Kidney (tissue), 22 donors: ENCODE measurements at places on chromosomes 12 and 14. TPM values are rescaled to one million over a fixed set of nuclear protein-coding genes. Genes with fewer than 3 reads are reported as not detected.

The GPR162 gene
- 9.8 TPM for polyA plus RNA-seq

The IAPP gene
- not detected for polyA plus RNA-seq

The GUCY2C gene
- polyA plus RNA-seq = not detected

The STON2 gene
- polyA plus RNA-seq = 14.8 TPM

The SETD1B gene
- 3.5 TPM for polyA plus RNA-seq

The RNASE7 gene
- not detected for polyA plus RNA-seq

The ALG10B gene
- 1.7 TPM for polyA plus RNA-seq

The DACT1 gene
- polyA plus RNA-seq = 2.1 TPM

GRCh38 chr12:66321435-66321834, 19.1 kb downstream of the HELB start:
- DNase-seq = no peak

DNA sequence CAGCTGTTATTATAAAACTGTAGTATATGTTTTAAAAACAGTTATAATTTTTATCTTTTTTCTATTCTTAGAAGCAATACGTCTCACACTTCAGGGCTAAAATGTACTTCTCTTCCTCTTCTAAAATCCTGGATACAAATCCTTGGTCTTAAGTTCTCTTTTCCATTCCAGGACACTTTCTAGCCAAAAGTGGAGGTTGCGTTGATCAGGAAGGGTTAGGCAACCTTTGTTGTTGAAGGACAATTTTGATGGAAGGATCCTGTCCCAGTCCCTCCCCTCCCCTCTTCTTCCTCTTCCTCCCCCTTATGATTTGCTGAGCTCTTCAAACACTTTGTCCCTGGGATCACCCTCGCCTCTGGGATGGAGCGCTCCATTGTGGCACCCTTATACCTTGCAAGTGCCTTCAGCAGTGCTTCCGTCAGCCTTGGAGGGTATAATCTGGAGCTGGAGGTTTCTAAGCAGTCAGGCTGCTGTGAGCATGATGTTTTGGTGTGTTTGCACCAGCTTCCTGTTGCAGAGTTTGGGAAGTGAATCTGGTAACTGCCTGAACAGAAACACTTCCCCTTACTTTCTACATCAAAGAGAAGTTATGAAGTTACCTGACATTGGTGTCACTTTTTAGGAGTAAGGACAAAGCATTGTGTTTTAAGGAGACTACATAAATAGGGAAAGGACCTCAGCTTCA, 87.4 kb upstream of the SLC38A2 start:
- DNase-seq = no peak

GRCh38 chr14:103281496-103282231, 52.4 kb upstream of the EIF5 start:
- DNase-seq = peak; percentile 87

DNA sequence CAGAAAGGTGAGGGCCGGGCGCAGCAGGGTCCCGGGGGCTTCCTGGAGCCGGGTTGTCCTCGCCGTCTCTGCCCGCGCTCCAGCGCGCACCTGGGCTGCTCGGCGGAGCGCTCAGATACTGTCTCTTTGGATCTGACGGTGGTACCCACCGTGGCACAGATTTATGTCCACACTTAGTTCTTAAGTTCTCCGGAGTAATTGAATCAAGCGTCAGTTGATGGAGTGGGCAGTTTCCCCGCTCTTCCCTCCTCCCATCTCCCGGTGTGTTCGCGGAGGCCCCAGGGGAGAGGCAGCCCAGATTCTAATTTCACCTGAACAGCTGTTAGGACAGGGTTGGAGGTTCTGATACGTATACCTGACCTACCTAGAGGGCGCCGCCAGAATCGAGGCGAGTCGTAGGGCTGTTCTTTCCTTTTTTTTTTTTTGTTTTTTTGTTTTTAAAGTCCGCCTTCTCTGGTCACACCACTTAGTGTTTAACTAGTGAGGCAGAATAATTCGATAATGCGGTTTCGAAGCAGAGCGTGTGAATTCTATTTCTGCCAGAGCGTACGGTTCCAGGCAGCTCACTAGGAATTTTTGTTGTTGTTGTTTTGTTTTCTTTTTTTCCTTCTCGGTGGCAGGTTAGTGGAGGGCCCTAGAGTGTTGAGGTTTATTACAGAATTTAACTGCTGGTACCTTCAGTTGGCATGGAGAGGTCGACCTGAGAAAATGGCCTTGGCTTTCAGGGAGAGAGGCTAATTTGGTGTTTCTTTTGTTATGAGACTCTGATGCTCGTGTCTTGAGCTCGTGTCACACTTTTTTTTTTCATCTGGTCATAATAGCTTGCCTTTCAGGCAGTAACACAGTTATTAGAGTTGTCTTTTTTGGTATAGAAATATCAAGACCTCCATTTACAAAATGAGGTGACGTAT, 22.3 kb upstream of the GNS start:
- peak; percentile 59 for DNase-seq

- DNase-seq = no peak
Measured at GRCh38 chr12:75704208-75704607, 192.8 kb upstream of the KRR1 start.

DNA sequence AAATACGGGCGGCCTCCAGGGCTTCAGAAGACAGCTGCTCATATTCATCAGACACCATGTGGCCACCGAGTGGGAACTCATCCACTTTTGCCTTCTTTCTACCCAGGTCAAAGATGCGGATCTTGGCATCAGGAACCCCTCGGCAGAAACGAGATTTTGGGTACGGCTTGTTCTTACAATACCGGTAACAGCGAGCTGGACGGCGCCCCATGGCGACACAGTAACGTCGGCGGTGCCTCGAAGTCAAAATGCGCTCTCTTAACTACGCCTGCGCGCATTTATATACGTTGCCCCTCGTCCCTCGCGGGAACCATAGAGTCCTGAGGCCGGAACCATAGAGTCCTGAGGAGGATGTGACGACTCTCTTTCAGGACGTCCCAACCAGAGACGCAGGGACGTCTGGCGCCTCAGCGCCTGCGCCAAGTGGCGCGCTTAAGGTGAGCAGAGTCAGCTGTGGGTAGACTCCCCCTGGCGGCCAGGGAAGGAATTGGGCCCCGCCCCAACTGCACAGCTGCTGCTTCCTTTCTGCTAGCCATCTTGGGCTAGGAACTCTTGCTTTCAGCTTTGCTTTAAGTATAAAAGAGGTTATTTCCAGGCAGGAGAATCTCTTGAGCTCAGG, at the start of gene RPL10L:
RPL10L (minus strand) TSS at position 256 of the 619 bp plus-strand sequence; CDS start at position 211, 45 bp downstream.
- no peak for DNase-seq

DNA sequence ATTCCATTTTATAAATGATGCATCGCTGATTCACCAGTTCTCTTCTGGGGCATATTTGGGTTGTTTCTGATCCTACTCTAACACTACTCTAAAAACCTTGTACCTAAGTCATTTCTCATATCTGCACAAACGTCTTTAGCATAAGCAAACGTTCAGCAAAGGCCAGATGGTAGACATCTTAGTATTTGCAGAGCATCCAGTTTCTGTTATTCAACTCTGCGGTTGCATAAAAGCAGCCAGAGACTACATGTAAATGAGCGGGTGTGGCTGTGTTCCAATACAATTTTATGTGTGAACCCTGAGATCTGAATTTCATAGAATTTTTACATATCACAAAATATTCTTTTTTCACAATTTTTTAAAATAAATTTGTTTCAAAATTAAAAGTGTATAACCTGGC, 22.8 kb upstream of the MMP17 start:
- no peak for DNase-seq

- DNase-seq = no peak
Measured at GRCh38 chr12:55815473-55815872, 2.1 kb downstream of the SARNP start.

- no peak for DNase-seq
Measured at GRCh38 chr14:77832297-77832696, 32.4 kb downstream of the ADCK1 start.

GRCh38 chr14:56895154-56895553, 84.9 kb upstream of the OTX2 start:
- no peak for DNase-seq

GRCh38 chr12:131754184-131754583, 43.3 kb downstream of the SFSWAP start:
- DNase-seq = no peak

DNA sequence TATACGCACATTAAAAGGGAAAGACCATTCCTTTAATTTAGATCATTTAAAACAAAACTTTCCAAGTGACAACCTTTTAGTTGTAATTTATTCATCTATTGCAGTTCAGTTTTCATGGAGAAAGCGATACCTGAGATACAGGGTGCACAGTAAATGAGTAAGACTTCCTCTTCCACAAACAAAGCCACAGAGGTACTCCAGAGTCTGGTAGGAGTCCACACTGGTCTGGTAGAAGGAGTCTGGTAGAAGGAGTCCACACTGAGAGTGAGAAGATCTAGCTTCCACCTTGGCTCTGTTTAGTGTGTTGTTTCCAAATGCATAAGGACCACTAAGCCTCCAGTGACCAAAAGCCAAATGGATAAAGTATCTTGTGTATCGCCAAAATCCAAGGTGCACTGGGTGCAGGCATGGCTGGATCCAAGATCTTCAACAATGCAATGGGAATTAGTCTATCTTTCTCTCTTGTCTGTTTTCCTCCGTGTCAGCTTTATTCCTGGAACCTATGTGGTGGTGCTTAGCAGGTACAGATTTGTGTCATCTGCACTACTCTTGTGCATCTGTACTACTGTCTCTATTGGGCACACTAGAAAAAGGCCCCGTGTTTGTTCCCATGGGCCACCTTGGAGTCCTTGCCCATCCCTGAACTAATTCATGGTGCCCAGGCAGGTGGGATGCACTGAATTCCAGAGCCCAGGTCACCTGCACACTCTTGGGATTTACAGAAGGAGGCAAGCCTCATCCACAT, 331.1 kb downstream of the BCL11B start:
- DNase-seq = no peak

DNA sequence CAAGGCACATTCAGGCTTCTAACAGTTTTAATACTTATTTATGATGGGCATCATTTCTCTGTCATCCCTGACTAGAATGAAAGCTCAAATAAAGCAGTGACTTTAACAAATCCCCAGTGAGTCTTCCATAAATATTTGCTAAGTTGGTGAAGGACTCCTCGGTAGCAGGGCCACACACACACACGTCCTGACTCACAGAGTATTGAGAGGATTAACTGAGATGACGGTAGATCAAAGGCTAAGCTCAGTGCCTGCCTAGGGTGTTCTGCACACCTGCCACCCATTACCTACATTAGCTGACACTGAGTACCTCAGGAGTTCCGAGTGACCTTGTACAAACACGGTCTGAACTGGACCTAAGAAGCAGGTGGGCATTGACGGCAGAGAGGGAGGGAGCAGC, 197.3 kb upstream of the SFSWAP start:
- no peak for DNase-seq

DNA sequence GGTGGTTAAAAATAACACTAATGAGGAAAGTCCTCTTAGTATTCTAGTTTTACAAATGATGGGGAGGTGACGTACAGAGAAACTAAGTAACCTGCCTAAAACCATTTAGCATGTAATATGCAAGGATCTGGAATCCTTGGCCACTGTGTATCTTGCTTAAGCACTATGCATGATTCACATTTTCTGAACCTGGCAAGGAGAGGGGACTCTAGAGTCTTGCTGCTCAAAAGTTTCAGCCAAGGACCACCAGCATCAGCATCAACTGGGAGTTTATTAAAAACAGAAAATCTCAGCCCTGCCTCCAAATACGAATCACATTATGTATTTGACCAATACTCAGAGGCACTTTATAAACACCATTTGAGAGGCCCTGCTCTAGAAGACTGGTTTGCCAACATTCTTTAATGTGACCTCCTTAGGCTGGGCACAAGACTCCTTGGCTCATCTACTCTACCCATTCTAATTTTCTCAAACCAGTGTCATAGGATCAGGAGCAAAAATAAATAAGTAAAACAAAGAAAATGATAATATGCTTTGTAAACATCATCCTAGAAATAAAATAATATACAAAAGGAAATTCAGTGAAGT, 52.9 kb downstream of the ABCC9 start:
- DNase-seq = no peak

- DNase-seq = peak; percentile 42
Measured at GRCh38 chr12:12216349-12217017, 50.4 kb downstream of the LRP6 start.

DNA sequence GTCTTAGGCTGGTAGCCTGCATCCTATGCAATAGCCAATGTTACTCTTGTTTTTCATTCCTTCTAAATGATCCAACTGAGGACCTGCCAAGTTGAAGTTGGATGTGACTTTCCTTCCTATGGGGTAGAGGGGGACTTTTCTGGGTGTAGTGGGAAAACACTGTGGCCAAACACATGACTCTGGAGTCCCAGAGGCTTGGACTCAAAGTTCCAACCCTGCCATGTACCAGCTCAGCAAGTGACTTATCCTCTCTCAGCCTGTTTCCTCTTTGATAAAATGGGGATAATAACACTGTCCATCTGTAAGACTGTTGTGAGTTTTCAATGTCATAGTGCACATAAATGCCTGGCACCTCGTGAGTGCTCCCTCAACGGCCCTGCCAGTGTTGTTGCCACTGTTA, 97.0 kb downstream of the ZFP36L1 start:
- DNase-seq = no peak
